Stimulated activated CD4-positive, alpha-beta T cell treated with anti-CD3 and anti-CD28 coated beads, Interleukin-1b, Interleukin-23, amount 100 ng/mL, for 4 hours (primary cell): ENCODE measurements at places on chromosomes 16 and 17.

DNA sequence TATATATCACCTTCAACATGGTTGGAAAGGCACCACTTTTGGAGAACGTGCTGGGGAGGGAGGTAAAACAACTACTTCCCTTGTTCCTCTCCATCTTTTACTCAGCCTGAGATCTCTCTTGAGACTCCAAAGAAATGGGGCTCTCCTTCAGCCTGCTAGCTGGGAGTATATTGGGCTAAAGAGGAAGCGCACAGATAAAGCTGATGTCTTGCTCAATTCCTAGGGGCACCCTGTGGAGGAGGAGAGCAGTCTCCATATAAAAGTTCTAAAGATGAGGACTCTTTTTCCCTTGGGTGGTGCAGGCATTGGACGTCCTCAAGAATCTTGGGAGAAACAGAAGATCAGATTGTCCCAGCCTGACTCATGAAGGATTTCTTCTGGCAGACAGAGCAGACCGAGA is 4.6 kb upstream of the ETV4 start:
- no peak for DNase-seq

GRCh38 chr16:85157813-85158742 is 45.8 kb upstream of the CIBAR2 start:
- no peak for DNase-seq

GRCh38 chr17:32805029-32805976 is 71.6 kb downstream of the MYO1D start:
- no peak for DNase-seq

DNA sequence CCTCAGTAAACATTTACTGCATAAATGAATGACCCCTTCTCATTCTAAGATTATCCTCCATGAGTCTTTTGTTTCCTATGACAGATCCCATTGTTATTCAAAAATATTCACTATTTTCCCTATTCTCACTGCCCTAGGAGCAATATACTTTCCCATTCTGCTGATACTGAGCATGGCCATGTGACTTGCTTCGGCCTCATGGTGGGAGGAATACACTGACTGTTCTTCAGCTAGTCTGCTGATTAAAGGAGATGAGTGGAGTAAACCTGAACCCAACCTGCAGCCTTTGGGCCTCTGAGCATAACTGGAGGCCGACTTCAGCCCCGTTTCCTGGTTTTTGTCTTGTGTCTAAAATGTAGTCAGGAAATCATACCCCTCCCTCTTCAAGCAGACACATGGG is 531.8 kb upstream of the SALL1 start:
- DNase-seq, result no peak

GRCh38 chr17:58416937-58417299 is 416 bp downstream of the RNF43 start:
- DNase-seq, result no peak

DNA sequence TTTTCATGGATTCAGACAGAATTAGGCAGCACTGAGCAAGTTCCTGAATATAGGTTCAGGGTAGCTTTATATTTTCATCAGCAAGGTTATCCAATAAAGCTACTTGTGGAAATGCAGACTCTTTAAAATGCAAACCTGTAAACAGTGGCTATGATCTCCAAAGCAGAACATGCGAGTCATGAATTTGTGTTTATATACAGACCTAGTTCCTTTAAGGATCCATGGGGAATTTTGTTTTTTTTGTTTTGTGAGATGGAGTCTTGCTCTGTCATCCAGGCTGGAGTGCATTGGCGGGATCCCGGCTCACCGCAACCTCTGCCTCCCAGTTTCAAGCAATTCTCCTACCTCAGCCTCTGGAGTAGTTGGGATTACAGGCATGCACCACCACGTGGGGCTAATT is 14.8 kb downstream of the CLEC16A start:
- no peak for DNase-seq

DNA sequence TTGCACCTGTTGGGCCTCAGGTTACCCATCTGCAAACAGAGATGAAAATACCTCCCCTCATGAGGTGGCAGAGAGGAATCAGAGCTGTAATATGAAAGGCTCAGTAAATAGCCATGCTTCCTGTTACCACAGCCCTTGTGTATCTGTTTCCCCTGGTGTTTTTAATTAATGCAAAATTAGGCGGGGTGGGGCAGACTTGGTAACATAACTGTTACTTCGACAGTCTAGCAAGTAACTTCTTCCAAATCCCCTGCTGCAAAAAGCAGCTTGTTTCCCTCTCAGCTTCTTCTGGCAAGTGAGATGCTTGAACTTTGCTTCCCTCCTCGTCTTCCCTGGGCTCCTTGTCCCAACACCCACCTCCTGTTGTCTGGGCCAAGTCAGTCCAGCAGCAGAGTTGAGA is 381.5 kb downstream of the CPPED1 start:
- DNase-seq, result no peak

DNA sequence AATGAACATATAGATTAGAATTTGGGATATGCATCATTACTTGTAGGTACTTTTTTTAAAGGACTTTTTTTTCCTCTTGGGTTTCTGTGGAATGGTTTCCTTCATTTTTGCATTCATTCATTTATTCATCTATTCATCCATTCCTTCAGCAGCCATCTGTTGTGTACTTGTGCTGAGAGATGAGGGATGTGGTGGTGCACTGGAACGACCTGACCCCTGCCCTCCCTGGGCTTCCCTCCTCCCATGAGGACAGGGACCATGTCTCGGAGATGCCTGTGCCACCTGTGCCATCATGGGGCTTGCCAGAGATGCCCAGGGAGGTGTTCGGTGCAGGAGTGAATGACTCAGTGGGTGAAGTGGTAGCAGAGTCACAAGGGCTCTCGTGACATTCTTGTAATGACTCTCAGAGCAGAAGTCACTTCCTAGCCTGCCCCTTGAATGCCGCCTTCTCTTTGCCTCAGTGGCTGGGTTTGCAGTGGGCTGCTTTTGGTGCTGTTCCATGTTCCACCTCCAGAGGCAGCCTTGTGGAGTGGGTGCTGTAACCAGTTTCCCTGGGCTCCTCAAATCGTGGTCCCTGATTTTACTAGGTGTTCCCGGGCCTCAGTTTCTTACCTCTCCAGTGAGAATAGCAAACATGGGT is 43.9 kb downstream of the CLEC16A start:
- DNase-seq, result peak; percentile 49

DNA sequence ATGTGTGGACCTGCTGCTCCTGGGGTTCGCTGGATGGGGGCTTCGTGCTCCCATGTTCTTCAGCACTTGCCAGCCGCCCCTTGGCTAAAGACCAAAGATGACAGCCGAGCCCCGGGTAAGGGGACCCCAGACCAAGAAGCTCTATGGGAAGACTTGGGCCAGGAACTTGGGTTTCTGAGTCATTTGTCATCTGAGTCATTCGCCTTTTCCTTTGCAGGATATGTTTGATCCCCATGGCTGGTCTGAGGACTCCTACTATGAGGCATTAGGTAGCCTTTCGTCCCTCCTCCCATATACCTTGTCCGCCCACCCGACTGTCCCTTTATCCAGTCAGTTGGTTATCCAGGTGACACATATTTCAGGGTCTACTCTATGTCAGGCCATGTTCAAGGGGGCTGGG is 17.7 kb upstream of the ITGB4 start:
- DNase-seq, result no peak

- no peak for DNase-seq
These were observed 70.9 kb upstream of the KIFC3 start for GRCh38 chr16:57873218-57873617.

DNA sequence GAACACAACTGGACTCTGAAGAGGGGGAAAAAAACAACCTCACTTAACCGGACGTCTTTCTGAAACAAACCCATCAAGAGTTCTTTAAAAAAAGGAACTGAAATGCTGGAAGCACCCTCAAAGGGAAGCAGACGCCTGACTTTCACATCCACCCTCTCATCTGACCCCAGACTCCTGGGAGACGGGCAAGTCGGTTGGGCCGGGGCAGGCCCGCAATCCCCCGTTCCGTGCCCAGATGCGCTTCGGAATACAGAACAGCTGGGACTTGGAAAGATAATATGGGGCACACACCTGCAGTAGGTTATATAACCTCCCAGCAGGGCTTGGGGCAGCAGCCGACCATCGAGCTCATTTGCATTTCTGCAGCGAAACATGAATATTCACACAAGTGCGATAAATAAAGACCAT is 3.7 kb downstream of the ARHGAP27 start:
- no peak for DNase-seq

GRCh38 chr16:72101195-72101594 is 7.5 kb downstream of the DHX38 start:
- no peak for DNase-seq

DNA sequence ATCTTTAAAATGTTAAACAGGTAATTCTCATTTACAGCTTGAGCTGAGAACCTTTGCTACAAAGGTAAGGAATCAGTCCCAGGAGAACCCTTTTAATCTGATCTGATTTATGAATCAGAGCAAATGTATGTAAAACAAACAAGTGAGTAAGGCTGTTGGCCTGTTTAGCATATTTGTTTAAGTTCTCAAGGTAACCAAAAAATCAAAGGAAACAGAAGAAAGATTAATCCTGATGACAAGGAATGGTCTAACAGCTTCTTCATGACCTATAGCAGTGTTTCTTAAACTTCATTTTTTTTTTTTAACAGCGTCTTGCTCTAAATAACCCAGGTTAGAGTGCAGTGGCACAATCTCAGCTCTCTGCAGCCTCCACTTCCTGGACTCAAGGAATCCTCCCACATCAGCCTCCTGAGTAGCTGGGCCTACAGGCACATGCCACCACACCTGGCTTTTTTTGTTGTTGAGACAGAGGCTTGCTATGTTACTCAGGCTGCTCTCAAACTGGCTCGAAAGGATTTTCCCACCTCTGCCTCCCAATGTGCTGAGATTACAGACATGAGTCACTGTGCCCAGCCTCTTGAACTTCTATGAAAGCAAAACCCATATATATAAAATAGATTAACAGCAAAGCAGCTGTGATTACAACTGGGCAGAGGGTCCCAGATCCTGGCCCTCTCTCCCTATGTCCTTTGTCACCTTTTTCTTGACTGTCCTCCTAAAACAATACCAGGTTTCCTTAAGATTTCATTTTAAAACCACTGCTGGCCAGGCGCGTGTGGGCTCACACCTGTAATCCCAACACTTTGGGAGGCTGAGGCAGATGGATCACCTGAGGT is 5.1 kb upstream of the JPT1 start:
- DNase-seq, result no peak

GRCh38 chr17:27595208-27595607 is 35.8 kb upstream of the LGALS9 start:
- DNase-seq, result no peak

GRCh38 chr17:68700421-68700820 is 99.3 kb upstream of the FAM20A start:
- DNase-seq, result no peak

- DNase-seq, result no peak
These were observed 2.2 kb upstream of the ZNF750 start for GRCh38 chr17:82841921-82842596.

DNA sequence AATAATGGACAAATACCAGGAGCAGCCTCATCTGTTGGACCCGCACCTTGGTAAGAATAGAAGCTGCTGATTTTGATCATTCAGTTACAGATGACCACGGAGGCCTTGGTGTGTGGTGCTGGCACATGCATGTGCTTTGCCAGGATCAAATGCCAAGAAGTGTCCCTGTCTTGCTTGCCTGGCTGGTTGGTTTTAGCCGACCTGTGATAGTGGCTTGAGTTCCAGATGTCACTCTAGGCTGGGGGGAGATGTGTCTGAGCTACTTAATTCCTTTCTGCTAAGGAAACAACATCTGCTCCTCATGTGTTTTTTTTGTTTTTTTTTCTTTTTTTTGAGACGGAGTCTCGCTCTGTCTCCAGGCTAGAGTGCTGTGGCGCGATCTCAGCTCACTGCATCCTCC is 4.3 kb downstream of the TBCD start:
- DNase-seq, result no peak
